Esophagus squamous epithelium (tissue), 5 donors: ENCODE measurements at places on chromosomes 1 and 21.

GRCh38 chr1:171637928-171638576, 14.4 kb downstream of the MYOC start:
- no peak for DNase-seq
- no peaks in the 10 kb centered on the region for H3K4me1 ChIP-seq
- H3K36me3 ChIP-seq: no peaks in the 10 kb centered on the region
- no peaks in the 10 kb centered on the region for H3K27me3 ChIP-seq
- no peak overlapping the region for H3K4me3 ChIP-seq

DNA sequence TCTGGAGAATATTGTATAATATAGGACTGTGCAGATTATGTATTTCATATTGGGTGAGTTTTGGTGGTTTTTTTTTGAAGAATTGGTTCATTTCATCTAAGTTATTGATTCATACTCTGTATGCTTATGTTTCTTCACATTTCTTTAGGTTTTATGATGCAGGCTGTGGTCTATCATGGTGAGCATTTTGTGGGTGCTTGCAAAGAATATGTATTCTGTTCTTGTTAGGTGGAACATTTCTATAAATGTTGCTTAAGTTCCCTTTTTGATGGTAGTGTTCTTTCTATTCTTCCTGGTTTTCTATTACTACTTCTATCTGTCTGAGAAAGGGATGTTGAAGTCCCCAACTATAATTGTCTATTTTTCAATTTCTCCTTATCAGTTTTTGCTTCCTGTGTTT, 42.6 kb downstream of the PKN2 start:
- no peaks in the 10 kb centered on the region for H3K36me3 ChIP-seq
- H3K27ac ChIP-seq: no peak overlapping the region
- no peak overlapping the region for H3K4me3 ChIP-seq
- H3K4me1 ChIP-seq: peaks cover 30% of the 10 kb centered on the region

DNA sequence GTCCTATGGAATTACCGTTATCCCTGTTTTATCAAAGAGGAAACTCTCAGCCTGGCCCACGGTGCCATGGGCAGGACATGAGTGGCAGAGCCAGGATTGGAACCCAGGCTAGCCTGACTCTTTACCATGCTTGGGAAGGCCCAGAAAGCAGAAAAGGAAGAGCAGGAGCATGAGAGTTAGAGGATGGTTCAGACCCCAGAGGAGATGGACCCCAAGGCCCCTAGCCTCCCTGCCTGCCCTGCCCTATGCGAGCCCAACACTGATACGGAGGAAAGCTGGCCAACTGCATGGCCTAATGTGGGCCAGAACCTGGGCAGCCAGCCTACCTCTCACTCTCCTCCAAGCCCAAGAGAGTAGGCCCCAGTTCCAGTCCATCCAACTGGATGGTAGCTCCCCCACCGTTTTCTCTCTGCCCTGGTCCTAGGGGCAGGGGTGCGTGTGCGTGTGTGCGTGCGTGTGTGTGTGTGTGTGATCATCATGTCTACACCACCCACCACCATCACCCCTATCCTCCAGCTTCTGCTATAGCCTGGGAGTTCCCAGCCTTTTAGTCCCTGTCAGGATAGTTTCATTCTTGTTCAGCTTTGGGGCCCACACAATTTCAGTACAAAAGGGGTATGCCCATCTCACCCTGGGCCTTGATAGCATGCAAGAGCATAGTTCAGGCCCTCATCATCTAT, 15.4 kb upstream of the MEX3A start:
- H3K27me3 ChIP-seq: no peaks in the 10 kb centered on the region
- no peaks in the 10 kb centered on the region for H3K36me3 ChIP-seq
- H3K4me3 ChIP-seq: no peak overlapping the region
- peaks cover 60% of the 10 kb centered on the region for H3K4me1 ChIP-seq

- no peak overlapping the region for H3K4me3 ChIP-seq
- no peak for DNase-seq
- no peaks in the 10 kb centered on the region for H3K36me3 ChIP-seq
- no peak overlapping the region for H3K27ac ChIP-seq
- peaks cover 10% of the 10 kb centered on the region for H3K4me1 ChIP-seq
Measured at GRCh38 chr1:32263744-32264143, 12.7 kb downstream of the LCK start.

DNA sequence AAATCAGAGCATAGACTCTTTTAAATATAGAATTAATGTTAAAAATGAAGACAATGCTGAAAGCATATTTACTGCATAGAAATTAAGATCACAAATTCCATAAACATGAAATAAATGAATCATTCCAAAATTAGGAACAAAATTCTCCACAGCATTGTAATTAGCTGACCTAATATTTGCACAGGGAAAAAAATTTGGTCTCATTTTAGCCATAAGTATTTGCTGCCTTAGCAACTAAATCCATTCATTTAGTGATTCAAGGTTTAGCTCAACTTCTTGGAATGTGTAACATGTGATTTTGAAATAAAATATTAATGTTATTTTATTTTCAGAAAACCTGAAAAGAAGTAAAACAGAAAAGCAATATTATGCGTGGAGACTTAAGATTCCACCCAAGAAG, 25.5 kb downstream of the ADAMTS5 start:
- H3K27ac ChIP-seq: no peak overlapping the region
- H3K4me3 ChIP-seq: no peak overlapping the region
- H3K4me1 ChIP-seq: peaks cover 4% of the 10 kb centered on the region
- H3K27me3 ChIP-seq: no peaks in the 10 kb centered on the region

GRCh38 chr1:27142464-27142863, 12.5 kb downstream of the SLC9A1 start:
- H3K27ac ChIP-seq: peak overlapping the region; percentile 7
- DNase-seq: no peak
- H3K4me3 ChIP-seq: no peak overlapping the region

DNA sequence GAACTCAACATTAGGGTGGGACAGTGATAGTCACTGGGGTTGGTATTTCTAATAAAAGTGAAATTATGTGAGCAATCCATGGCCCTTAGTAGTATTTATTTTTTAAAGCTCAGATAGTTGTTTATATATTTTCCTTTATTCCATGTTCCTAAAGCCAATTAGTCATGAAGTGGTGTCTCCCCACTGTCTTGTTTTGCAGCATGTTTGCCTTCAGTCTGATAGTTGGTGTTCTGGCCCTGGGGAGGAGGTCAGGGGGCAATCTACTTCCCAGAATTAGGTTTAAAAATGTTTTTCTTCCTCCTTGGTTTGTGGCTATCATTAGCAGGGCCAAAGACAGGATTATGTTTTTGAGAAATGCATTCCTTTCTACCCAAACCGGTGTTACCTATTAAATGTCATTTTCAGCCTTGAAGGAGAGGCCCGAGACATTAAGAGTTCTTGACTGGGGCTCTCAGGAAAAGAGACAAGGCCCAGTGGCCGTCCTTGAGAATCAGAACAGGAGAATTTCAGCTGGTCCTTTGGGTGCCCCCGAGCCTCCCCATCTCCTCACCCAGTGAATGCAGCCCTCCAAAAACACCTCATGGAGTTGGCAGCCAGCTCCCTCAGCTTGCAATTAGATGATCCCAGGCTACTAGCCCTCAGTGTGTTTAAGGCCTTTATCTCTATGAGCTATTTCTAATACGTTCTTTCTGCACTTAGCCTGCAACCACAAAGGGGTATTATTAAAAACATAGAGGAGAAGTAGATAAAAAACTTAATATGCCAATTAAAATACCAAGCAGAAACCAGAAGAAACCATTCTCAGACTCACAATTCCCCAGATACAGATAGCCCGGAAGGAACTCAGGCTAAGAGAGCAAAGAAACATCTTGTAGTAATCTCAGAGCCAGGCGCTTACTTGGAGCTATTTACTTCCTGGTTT, 71.3 kb upstream of the NGF start:
- peaks cover 29% of the 10 kb centered on the region for H3K4me1 ChIP-seq
- H3K4me3 ChIP-seq: no peak overlapping the region

GRCh38 chr21:16624479-16625118, 888.2 kb upstream of the CXADR start:
- DNase-seq: no peak
- no peak overlapping the region for H3K4me3 ChIP-seq

GRCh38 chr1:151975311-151976014, 18.2 kb downstream of the S100A10 start:
- H3K27ac ChIP-seq: no peak overlapping the region
- no peak overlapping the region for H3K4me3 ChIP-seq
- H3K4me1 ChIP-seq: peaks cover 29% of the 10 kb centered on the region
- DNase-seq: no peak
- no peaks in the 10 kb centered on the region for H3K27me3 ChIP-seq

- H3K4me3 ChIP-seq: no peak overlapping the region
- H3K36me3 ChIP-seq: no peaks in the 10 kb centered on the region
- H3K27me3 ChIP-seq: no peaks in the 10 kb centered on the region
- no peaks in the 10 kb centered on the region for H3K4me1 ChIP-seq
Measured at GRCh38 chr1:151039521-151039920, 3.1 kb downstream of the BNIPL start.

GRCh38 chr1:234435620-234436019, 43.4 kb downstream of the TARBP1 start:
- H3K27me3 ChIP-seq: no peaks in the 10 kb centered on the region
- H3K36me3 ChIP-seq: peaks cover 86% of the 10 kb centered on the region
- no peak for DNase-seq
- H3K4me1 ChIP-seq: no peaks in the 10 kb centered on the region
- H3K27ac ChIP-seq: no peak overlapping the region

- DNase-seq: no peak
- H3K36me3 ChIP-seq: no peaks in the 10 kb centered on the region
- H3K4me1 ChIP-seq: peaks cover 58% of the 10 kb centered on the region
Measured at GRCh38 chr21:38794978-38795377, 10.8 kb upstream of the ETS2 start.

DNA sequence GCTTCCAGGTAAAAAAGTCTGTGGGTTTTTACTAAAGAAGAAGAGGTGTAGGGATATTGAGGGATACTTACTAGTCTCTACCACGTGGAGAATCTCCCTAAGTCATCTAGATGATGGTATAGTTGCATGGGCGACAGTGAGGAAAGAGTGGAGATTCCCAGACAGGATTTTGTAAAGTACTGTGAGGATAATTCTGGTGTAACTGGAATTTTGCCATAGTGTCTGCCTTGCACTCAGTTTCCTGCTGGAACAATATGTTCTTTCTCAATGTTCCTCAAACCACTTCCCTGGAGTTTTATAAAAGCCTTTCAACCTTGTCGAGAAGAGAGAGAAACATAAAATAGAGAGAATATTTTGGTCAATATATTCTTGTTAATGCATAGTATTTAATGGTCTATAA, 95.1 kb upstream of the WLS start:
- H3K36me3 ChIP-seq: no peaks in the 10 kb centered on the region
- no peak overlapping the region for H3K4me3 ChIP-seq
- H3K4me1 ChIP-seq: no peaks in the 10 kb centered on the region
- H3K27me3 ChIP-seq: no peaks in the 10 kb centered on the region
- no peak for DNase-seq

DNA sequence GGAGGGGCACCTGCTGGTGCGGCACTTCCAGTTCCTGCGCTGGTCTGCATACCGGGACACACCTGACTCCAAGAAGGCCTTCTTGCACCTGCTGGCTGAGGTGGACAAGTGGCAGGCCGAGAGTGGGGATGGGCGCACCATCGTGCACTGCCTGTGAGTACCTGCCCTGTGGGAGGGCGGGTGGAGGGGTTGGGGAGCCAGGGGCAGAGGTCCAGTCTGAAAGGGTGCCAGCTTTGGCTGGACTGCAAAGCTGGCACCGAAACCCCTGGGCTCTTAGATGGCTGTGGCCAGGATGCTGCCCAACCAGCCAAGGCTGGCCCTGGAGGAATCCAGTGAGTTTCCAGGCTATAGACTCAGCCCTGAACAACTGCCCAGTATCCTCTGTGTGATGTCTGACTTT, 87.3 kb downstream of the PTPRU start:
- H3K36me3 ChIP-seq: no peaks in the 10 kb centered on the region
- no peak overlapping the region for H3K4me3 ChIP-seq
- H3K4me1 ChIP-seq: peaks cover 5% of the 10 kb centered on the region

DNA sequence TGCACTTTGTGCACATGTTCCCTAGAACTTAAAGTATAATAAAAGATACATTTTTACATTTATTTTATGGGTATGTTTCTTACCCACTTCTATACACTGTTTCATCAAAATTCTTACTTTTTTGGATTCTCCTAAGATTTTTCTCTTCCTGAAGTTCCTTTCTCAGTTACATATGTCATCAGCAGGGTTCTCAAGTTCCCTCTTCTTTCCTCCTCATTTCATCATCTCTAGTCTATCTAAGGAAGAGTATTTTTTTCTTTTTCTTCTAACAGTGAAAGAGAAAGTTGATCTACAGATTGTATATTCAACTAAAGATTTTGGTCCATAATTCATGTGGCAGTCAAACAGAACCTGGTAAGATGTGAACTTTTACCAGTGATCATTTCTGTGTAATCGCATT, 41.2 kb upstream of the CYYR1 start:
- H3K4me3 ChIP-seq: no peak overlapping the region
- no peaks in the 10 kb centered on the region for H3K4me1 ChIP-seq
- no peak for DNase-seq
- H3K36me3 ChIP-seq: no peaks in the 10 kb centered on the region
- H3K27ac ChIP-seq: no peak overlapping the region
- no peaks in the 10 kb centered on the region for H3K27me3 ChIP-seq

DNA sequence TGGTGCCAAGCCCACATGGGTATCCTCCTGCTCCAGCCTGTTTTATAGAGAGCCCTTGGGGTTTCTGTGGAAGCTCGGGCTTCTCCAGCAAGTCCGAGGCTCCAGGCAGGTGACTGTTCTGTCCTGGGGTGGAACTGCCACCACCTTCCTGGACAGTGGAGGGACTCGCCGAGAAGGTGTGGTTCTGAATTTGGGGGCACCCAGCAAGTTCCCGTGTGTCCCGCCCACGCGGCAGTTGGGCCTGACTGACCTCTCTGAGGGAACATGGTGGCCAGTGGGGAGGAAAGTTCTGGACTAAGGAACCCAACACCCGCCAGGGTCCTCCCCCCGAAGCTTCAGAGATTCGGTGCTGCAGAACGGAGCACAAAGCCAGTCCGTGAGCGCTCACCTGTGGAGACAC, 158.1 kb upstream of the C1orf174 start:
- no peaks in the 10 kb centered on the region for H3K4me1 ChIP-seq
- H3K4me3 ChIP-seq: no peak overlapping the region
- H3K36me3 ChIP-seq: no peaks in the 10 kb centered on the region
- DNase-seq: no peak
